ENCODE measurements at places on chromosomes 7 and 10. TPM values are rescaled to one million over a fixed set of nuclear protein-coding genes. Genes with fewer than 3 reads are reported as not detected.

- DNase-seq: peak; percentile 16
These were observed 2.2 kb upstream of the CUX1 start for GRCh38 chr7:101814991-101815825.

GRCh38 chr7:44149571-44150465, 8.7 kb upstream of the MYL7 start:
- no peak for DNase-seq

DNA sequence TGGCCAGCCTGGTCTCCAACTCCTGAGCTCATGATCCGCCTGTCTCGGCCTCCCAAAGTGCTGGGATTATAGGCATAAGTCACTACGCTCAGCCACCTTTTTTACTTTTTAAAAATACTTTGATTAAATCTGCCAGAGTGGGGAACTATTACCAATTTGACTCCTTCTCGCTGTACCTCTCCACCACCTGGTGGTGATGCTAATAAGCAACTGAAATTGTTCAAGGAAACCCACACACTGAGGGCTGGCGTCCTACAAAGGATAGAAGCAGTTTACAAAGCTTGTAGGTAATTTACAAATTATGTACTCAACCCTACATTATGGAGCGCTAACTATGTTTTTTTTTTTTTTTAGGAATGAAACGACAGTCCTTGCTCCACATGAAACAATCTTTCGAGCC, 111.1 kb downstream of the CPED1 start:
- DNase-seq: no peak

Gene C10orf67
- not detected for total RNA-seq

Gene TBXAS1
- total RNA-seq: 1.7 TPM

Gene ADAM8
- 220 TPM for total RNA-seq
